ENCODE measurements at places on chromosomes 16 and 17.

- DNase-seq, result no peak
These were observed 276.2 kb upstream of the IRX5 start for GRCh38 chr16:54654429-54654828.

GRCh38 chr17:41360296-41360995, 9.2 kb downstream of the KRT33B start:
- DNase-seq, result no peak

GRCh38 chr17:77471984-77472461, 331.3 kb downstream of the SEC14L1 start:
- DNase-seq, result no peak

DNA sequence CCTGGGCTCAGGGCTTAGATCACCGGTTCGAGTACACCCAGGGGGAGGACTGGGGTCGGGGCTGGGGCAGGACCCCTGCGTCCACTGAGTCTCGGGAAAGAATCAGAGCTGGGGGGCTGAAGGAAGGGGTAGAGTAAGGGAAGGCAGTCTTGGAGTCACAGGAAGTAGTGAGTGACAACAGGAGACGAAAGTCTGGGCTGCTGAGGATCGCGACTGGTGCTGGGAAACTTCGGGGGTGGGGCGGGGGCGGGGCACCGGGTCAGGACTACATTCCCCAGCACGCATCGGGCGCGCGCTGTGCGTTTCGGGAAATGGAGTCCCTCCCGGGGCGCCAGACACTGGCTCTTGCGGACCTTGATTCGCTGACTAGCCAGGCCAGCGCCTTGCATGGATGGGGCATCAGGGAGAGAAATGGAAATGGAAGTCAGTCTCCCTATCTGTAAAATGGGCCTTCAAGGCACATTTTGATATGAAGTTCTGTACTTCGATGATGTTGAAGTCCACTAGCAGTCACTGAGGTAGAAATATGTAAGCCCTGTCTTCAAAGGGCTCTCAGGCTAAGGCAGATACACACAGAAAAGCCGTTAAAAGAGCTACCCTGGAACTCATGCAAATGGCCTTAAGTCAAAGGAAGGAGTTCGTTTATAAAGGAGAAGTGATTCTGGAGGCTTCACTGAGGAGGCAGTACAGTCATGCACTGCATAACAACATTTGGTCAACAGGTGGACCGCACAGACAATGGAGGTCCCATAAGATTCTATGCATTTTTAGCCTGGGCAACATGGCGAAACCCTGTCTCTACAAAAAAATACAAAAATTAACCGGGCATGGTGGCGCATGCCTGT, 697 bp downstream of the CTF1 start:
- peak; percentile 81 for DNase-seq

GRCh38 chr16:23729503-23730424, 16.7 kb upstream of the ERN2 start:
- no peak for DNase-seq

DNA sequence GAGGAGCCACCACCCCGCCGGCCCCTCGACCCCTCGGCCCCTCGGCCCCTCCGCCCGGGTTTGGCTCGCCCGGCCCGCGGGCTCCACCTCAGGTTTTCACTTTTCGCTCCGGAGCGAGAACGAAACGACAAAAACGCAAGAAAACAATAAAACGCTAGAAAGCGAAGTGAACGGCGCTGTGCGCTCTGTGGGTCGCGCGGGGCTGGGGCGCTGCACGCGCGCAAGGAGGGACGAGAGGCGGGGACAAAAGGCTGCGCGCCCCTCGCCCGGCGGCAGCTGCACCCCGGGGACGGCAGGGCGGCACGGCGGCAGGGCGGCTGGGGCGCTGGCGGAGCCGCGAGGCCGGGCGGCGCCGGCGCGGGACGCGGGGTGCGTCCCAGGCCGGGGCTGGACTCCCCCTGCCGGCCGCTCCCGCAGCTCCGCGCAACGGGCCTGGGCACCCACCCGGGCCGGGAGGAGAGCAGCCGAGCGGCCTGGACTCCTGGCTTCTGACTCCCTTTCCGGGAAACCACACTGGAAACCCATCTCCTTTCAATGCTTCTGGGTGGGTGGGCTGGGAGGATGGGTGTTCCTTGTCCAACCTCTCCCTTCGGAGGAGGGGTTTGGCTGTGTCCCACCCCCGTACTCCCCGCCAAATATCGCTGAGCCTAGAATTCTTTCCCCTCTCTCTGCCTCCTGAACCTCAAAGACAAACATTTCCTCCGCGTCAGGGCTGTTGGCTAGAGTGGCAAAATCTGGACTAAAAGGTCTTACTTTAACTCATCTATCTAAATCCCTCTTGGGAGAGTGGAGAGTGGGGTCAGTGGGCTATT, 9.9 kb downstream of the TBX2 start:
- DNase-seq, result peak; percentile 59

DNA sequence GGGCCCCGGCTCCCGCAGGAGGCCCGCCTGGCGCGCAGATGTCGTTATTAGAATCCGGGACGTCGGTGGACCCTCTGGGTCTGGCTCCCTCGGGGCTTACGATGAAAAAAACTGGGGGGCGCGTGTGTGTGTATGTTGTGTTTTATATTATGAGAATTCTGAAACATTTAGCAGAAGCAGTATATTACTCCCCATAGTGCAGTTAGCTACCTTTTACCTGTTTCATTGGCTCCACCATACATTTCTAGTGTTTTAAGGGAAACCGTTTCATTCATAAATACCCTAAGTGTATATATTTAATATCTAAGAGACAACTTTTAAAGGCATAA, 486 bp upstream of the DNAJA2 start:
- no peak for DNase-seq

GRCh38 chr17:8401107-8401506, 3.5 kb upstream of the RNF222 start:
- DNase-seq, result no peak

DNA sequence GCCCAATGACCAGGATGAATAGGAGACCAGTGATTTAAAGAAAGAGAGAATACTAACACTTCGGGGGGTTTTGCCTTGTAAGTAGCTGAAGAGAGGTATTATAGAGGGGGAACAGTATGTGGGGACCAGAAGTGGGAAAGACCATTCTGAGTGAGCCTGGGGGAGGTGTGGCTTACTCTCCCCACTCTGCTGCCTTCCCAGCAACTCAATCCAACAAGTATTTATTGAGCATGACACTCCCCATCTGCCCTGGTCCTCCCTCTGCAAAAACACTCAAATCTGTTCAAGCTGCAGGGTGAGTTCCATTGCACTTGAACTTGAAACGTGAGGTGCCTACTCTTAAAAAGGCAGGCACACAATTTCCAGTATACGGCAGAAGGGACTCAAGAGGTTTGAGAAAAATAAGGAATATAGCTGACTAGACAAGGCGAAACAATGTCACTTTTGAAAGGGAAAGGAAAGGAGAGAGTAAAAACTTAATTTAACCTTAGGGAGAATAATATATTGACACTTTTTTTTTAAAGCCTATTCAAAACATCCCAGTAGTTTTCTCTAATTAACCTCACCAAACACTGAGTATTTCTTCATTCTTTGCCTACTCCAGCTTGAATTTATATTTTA, 8.2 kb downstream of the FAM117A start:
- no peak for DNase-seq

GRCh38 chr17:3222505-3222904, 15.0 kb downstream of the OR1A1 start:
- DNase-seq, result no peak

DNA sequence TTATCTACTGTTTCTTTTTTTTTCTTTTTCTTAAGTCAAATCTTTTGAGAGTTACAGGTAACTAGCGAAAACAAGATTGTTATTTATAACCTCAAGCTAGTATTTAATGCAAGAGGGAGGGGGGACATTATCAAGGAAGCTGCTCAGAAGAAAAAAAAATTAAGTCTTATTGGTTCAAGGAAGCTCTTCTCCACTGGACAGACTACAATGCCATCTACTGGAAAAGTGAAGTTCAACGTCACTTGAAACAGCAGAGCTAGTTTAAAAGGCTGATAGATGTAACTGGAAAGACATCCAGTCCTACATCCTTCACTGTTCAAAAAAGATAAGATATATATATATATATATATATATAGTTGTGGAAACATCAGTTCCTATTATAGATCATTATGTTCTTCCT, 418.0 kb upstream of the PSMD7 start:
- no peak for DNase-seq

DNA sequence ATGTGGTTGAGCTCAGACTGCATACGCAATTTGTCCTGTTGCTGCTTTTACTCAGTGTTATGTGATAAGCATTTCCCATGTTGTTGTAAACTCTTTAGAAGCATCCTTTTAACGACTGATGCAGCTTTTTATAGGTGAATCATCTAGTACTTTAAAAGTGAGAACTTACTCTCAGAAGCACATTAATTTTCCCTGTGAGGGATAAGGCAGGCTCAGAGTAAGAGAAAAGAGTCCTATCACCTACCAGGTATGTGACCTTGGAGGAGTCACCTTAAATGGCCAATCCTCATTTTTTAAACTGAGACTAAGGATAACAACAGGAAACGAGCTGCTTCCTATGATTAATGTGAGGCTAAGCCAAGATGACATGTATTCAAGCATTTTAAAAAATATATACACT, 34.4 kb upstream of the GAN start:
- no peak for DNase-seq

- no peak for DNase-seq
These were observed 1.2 kb upstream of the GRB7 start for GRCh38 chr17:39736319-39737165.

DNA sequence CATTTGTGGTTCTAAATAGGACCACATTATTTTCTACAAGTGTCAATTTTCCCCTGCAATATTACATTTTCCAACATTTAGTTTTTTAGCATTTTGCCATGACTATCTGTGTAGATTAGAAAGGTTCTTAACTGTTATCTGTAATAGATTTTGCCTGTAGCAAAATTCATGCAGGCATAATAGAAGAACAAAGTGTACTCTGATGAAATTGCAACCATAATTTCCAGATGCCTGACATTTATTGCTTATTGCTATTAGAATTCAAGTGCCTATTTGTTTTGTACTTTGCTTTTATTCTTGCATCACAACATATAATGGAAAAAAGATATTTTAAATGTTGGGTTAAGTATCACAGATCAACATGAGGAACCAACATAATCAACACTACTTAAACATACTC, 337.7 kb downstream of the TOX3 start:
- no peak for DNase-seq

DNA sequence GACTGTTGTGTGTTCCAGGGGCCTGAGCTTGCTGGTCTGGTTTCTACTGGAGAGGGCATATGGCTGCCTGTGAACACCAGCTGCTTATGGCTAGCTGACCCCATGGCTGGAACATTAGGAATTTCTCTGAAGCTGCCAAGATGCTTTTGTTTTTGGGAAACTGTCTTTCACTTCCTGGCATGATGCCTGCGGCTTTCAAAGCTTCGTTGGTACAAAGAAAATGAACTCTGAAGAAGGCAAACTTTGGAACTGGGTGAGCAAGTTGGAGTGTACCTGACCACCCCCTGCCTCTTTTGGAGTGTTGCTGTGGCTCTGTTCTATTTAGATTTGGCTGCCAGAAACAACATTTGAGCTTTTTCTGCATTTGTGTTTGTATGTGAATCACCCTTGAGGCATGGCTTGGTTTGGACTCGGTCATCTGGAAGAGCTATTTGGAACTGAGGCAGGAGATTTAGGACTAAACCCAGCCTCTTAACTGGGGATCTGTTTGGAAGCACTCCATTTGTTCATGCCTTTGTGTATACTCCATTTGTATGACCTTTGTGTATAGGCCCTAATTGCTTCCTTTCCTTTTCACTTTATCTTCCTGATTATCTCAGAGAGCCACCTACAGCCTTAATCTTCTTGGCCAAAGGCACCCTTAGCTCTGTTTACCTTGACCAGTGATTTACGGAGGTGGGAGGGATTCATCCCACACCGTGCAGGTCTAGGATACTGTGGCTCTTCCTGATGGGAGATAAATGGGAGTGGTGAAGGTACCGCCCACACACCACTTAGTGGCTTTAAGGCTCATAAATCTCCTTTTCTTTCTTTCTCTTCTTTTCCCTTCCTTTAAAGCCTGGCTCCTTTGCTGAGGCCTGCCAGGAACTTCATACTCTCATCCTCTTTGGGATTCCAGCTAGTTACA, 7.3 kb upstream of the CPHXL start:
- DNase-seq, result no peak

GRCh38 chr16:79081297-79082066, 519.1 kb downstream of the MAF start:
- no peak for DNase-seq

DNA sequence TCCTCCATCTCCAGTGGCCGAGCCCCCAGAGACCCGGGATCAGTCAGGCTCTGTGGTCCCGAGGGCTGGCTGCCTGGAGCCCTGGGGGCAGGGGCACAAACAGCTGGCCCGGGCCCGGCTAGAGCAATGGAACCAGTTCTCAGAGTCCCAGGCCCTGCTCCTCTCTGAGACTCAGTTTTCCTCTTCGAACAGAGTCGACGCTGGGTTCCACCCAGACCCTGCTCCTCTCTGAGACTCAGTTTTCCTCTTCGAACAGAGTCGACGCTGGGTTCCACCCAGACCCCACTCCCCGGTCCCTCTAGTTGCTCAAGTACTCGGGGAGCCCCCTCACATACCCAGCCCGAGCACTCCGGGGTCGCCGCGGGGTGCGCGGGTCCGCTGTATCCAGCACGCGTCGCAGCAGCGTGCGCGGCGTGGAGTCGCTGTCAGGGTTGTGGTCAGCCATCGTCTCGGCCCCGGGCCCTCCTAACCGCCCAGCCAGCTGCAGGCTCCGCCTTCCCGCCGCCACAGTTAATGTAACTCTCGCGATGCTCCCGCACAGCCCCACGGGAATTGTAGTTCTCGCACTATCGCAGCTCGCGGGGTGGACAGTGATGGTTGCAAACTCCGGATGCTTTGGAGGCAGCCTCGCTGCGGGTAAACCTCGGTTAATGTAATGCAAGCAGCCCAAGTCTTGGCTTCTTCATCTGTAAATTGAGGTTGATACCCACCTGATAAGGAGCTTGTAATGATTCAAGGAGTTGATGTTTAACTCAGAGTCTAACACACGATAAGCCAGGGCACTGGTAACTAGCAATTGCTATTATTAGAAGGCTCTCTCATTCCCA, 8.5 kb upstream of the THAP11 start:
- peak; percentile 89 for DNase-seq

DNA sequence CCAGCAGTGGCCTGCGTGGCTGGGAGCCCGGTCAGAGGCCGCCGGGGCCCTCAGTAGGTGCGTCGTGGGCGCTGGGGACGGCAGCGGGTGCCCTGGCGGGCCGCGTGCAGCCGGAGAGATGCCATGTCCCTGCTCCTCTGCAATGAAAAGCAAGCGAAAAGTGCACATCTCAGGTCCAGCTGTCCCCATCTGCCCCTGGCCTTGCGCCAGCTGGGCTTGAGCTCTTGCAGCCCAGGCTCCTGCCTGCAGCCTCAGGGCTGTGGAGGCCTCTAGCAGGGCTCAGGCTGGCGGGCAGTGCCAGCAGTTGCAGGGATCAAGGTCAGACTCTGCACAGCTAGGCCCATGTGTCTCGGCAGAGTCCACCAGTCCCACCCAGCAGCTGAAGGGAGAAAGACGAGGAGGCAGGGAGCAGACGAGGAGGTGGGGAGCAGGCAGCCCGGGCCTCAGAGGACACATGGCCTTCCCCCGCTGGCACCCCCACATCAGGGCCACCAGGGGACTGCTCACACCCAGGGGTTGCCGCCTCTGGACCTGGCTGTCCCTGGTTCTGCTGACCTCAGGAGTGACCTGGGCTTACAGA, 11.2 kb downstream of the SLC16A3 start:
- DNase-seq, result peak; percentile 22

GRCh38 chr16:68447653-68448359, 502 bp downstream of the SMPD3 start:
- no peak for DNase-seq

All from GM06990 (cell line).